ENCODE measurements at places on chromosomes 5 and 9. TPM values are rescaled to one million over a fixed set of nuclear protein-coding genes. Genes with fewer than 3 reads are reported as not detected.

Gene SH2D3C
- total RNA-seq = 137 TPM

Gene ZFP2
- total RNA-seq = 2.8 TPM

Gene IRGM
- total RNA-seq = not detected

Gene MIGA2
- total RNA-seq = 32.9 TPM

Gene PITX1
- 0.87 TPM for total RNA-seq

Gene LCN1
- total RNA-seq = not detected

Gene FOXI1
- 2.2 TPM for total RNA-seq

Gene ARHGEF39
- total RNA-seq = 1.4 TPM
